Activated CD4-positive, alpha-beta T cell treated with anti-CD3 and anti-CD28 coated beads, Interleukin-2, amount 10 ng/mL, durations not matched to agents 24 days and 14 days (primary cell): ENCODE measurements at places on chromosomes 16 and 17. TPM values are rescaled to one million over a fixed set of nuclear protein-coding genes. Genes with fewer than 3 reads are reported as not detected.
A peak's percentile ranks its signal among the peaks of the same experiment; 100 is the strongest.

DNA sequence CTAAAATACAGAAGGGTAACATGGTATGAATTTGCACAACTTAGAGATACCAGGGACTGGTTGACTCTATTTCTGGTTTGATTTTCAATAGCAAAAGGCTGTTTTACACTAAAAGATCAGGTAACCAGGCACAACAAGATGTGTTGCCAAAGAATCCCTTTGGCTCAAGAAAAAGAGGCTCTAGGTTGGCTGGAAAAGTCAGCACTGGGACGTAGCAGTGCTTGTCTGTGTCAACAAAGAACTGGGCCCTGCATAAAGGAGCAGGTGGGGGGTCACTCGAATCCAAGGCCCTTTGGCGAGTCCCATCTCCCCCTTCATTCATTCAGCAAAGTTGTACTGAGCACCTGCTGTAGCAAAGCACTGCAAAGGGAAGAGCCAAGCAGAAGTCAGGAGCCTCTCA is 18.4 kb downstream of the SDR42E1 start:
- H3K4me3 ChIP-seq, result no peak overlapping the region
- peaks cover 3% of the 10 kb centered on the region for H3K36me3 ChIP-seq
- no peak overlapping the region for H3K27ac ChIP-seq
- no peaks in the 10 kb centered on the region for H3K27me3 ChIP-seq
- no peak for DNase-seq

The KRT222 gene
- not detected in 2 replicates for total RNA-seq

GRCh38 chr17:82241183-82241925 is 12.5 kb downstream of the SLC16A3 start:
- H3K4me3 ChIP-seq, result peak overlapping the region; percentile 23
- peak overlapping the region; percentile 77 for H3K27ac ChIP-seq
- H3K27me3 ChIP-seq, result no peaks in the 10 kb centered on the region
- DNase-seq, result peak; percentile 65

DNA sequence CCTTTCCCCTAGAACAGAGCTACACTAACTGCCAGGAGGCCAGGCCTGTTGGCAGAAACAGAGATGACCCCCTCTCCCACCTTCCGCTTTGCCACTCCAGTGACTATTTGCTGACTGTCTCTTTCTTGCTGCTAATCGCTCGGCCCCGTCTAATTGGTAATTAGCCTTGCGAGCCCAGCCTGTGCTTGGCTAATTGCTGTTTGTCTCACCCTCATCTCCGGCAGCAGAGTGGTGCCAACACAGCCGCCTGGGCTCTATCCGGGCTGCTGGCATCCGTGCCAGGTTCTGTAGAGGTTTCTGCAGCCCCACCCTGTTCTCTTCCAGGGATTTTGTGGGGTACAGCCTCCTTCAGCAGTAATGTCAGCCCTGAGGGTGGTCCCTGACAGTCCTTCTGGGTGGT is 27.4 kb upstream of the PHB1 start:
- no peak for DNase-seq
- H3K27me3 ChIP-seq, result peaks cover 21% of the 10 kb centered on the region
